CD4-positive, CD25-positive, alpha-beta regulatory T cell (primary cell): ENCODE measurements at places on chromosomes 4 and X.

DNA sequence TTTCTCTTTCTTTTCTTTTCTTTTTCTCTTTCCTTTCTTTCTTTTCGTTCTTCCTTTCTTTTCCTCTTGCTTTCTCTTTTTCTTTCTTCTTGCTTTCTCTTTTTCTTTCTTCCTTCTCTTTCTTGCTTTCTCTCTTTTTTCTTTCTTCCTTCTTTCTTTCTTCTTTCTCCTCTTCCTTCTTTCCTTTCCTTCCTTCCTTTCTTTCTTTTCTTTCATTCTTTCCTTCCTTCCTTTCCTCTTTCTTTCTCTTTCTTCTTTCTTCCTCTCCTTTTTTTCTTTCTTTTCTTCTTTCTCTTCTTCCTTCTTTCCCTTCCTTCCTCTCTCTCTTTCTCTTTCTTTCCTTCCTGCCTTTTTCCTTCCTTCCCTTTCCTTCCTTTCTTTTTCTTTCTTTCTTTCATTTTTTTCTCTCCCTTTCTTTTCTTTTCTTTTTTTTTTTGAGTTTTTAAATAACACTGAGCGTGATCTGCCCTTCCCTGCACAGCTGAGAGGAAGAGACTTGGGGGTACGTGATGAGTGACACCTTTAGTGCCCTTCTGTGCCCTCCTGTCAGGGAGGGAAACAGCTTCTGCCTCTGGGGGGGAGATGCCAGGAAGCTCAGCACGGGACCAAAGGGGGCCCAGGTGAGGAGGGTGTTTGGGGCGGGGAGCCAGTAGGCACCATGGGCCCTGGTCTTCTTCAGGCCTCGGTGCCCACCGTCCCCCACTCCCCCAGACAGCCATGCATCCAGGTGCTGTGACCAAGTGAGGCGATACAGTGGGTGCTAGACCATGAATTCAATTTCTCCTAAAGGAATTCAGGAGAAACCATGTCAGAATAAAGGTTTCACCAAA lies 36.6 kb upstream of the CDKN2AIP start:
- DNase-seq, result no peak

- no peak for DNase-seq
Measured at GRCh38 chr4:104146048-104146447, 348.6 kb downstream of the CXXC4 start.

DNA sequence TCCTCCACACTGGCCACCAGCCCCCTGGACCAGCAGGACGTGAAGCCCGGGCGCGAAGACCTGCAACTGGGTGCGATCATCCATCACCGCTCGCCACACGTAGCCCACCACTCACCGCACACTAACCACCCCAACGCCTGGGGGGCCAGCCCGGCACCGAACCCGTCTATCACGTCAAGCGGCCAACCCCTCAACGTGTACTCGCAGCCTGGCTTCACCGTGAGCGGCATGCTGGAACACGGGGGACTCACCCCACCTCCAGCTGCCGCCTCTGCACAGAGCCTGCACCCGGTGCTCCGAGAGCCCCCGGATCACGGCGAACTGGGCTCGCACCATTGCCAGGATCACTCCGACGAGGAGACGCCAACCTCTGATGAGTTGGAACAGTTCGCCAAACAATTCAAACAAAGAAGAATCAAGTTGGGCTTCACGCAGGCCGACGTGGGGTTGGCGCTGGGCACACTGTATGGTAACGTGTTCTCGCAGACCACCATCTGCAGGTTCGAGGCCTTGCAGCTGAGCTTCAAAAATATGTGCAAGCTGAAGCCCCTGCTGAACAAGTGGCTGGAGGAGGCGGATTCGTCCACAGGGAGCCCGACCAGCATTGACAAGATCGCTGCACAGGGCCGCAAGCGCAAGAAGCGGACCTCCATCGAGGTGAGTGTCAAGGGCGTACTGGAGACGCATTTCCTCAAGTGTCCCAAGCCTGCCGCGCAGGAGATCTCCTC lies 600 bp downstream of the POU3F4 start:
- DNase-seq, result no peak

DNA sequence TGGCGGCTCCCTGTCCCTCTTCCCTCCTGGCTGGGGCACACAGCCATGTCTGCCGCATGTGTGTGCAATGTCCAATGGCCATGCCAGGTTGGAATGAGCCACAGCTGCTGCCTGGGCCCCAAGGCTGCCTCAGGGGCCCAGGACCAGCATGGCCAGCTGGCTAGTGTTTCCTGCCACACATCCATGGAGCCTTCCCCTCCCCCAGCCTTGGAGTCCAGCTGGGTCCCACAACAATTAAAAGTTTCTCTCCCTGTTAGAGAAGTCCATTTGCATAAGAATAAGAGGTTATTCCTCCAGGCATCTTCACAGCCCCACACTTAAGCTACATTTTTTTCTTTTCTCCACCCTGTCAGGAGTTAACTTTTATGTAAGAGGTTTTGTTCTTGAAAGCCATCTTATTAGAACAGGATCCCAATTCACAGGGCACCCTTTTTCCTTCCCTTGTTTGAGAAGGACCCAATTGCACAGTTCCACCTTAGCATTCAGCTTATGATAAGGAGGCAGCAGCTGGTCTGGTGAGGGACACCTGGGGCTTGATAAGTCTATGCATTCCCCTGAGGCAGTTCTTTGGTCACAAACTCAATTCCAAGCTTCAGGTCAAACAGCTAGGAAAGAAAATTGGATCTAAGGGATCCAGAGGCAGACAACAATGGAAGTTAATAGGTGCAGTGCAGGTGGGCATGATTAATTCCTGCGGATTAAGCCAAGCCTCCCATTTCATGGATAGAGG lies 963.3 kb upstream of the GRIA3 start:
- no peak for DNase-seq

DNA sequence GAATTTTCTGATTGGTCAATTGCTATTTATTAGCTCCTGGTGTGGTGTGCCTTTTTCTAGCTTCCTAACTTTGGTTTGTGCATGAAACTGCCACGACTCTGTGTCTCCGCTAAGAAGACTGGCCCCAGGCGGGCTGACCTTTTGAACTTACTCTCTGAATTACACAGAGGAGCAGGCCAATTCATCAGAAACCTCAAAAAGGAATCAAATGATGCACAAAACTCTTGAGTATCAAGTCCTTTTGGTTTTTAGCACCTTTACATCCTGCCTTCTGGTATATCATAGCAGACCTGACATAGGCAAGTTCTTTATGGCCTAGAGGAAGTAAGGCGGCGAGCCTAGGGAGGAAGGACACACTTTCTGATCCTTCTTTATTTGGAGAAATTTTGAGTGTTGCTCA lies 17.6 kb downstream of the TKTL1 start:
- no peak for DNase-seq

- no peak for DNase-seq
Measured at GRCh38 chr4:184450743-184451535, 23.4 kb downstream of the IRF2 start.

DNA sequence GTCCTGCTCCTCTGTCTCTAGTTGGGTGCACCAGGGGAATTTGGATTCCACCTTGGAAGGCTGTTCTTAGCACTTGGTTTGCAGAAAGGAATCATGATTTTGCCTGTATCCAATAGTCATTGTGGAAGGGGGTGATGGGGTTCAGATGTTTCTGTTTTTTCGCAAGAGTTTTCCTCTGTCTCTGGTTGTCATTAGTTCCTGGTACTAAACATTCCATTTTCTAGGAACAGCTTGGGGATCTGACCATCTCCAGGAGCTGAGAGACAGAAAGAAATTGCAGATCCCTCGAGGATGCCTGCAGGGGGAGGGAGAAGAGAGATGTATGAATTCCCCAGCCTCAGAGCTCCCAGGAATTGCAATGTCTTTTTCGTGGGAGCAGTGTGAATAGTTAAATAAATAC lies 70.9 kb downstream of the CYTL1 start:
- DNase-seq, result no peak

- DNase-seq, result no peak
Measured at GRCh38 chr4:182495031-182495430, 251.8 kb downstream of the TENM3 start.

DNA sequence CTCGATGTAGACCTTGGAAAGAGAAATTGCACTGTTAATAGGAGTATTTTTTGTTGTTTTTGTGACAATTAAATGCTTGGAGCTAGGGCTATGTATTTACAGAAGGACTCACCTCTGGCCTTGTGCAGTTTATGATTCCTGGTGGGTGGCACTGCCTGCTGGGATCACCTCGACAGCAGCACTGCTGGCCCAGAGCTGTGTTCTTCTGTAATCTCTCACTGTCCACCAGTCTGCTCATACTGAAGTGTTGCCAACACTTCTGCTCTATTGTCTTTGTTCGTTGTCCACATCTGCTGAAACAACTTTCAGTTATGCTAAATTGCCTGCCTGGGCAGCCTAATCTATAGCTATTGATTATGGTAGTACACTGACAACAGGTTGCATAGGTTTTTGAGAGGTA lies 194.4 kb upstream of the ANK2 start:
- no peak for DNase-seq

DNA sequence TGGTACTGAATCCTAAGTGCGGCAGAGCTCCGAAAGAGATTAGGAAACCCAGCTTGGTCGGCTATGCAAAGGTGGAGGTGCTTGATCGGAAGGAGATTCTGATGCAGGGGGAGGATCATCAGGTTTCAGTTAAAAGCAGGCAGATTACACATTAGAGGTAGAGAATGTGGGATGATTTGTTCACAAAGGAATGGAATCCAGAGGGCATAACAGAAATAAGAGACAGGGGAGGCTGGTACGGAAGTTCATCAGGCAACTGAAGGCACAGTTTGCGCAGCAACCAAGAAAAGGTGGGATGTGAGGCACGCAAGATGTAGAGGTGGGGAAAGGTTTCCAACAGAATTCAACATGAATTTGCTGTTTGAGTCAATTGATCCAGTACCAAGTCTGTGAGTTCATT lies 424 bp upstream of the ZNF330 start:
- DNase-seq, result no peak
